ENCODE measurements at places on chromosomes 16 and 17. TPM values are rescaled to one million over a fixed set of nuclear protein-coding genes. Genes with fewer than 3 reads are reported as not detected.

Gene OTOP2
- polyA plus RNA-seq, result 0.08 TPM

Gene TEKT1
- not detected for polyA plus RNA-seq

Gene BPTF
- polyA plus RNA-seq, result 94.0 TPM

DNA sequence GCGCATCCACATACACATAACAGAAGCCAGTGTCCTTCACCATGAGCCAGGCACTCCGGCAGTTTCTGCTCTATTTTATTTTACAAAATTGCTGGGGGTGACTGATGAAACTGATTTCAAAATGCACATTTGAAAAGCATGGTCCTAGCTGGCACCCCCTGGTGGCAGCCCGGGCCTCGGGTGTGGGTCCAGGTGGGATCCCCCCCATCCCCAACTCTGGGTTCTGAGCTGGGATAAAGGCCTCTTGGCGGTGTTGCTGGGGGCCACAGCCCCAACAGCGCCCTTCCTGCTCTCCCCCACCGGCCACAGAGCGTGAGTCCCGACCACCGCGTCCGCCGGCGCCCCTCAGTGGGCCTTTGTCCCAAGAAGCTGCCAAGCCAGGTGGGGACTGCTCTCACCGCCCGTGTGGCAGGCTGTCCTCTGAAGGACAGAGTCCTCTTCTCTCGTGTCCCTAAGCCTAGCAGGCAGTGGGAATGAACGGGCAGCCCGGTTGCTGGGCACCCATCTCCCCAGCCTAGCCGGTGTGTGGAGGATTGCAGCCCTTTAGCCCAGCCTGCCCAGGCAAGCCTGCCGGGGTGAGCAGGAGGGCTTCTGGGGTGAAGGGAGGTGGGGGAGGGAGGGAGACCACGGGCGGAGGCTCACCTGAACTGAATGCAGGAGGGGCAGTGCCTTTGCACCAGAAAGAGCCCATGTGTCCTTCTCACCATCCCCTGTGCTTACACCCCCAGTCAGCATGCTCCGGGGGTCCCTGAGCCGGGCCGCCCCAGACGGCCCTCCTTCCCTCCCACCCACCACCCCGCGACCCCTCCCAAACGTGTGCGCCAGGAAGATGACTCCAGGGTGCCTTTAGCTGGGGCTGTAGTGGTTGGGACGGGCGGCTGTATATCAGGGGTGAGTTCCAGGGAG is 898 bp downstream of the SNAI3 start:
- no peak for DNase-seq

GRCh38 chr16:20879175-20880040 is 20.8 kb downstream of the DCUN1D3 start:
- no peak for DNase-seq

- DNase-seq, result no peak
These were observed 311.5 kb upstream of the KCNJ16 start for GRCh38 chr17:69763503-69763902.

- DNase-seq, result no peak
These were observed 44.1 kb upstream of the ACSF3 start for GRCh38 chr16:89049484-89050118.

- DNase-seq, result no peak
These were observed 149.0 kb upstream of the FAM20A start for GRCh38 chr17:68750208-68750562.

- DNase-seq, result peak; percentile 39
These were observed 21.4 kb downstream of the QPRT start for GRCh38 chr16:29700253-29700987.

- no peak for DNase-seq
These were observed 44.3 kb downstream of the ABCA8 start for GRCh38 chr17:68910789-68911431.

DNA sequence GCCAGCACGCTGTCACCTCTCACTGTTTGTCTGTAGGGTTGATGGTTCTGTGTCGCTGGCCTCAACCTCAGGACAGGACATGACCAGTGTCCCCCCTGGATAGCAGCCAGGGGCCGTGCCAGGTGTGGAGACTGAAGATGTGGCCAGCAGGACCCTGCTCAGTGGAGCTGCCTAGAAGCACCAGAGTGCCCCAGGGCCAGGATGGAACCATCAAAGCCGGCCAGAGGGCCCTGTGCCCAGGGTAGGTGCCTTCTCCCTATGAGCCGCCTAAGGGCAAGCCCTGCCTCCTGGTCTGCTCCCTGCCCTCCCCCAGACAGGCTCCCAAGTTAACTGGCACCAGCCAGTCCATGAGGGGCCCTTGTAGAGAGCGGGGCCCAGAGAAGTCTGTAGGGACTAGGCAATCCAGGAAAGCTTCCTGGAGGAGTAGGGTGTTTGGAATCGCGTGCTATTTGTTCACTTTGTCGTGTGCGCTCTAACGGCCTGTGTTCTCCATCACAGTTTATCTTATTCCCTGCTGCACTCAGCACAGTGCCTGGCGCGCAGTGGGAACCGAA is 546 bp upstream of the NDUFB10 start:
- DNase-seq, result no peak

- no peak for DNase-seq
These were observed 17.8 kb downstream of the CDH16 start for GRCh38 chr16:66900721-66901441.

DNA sequence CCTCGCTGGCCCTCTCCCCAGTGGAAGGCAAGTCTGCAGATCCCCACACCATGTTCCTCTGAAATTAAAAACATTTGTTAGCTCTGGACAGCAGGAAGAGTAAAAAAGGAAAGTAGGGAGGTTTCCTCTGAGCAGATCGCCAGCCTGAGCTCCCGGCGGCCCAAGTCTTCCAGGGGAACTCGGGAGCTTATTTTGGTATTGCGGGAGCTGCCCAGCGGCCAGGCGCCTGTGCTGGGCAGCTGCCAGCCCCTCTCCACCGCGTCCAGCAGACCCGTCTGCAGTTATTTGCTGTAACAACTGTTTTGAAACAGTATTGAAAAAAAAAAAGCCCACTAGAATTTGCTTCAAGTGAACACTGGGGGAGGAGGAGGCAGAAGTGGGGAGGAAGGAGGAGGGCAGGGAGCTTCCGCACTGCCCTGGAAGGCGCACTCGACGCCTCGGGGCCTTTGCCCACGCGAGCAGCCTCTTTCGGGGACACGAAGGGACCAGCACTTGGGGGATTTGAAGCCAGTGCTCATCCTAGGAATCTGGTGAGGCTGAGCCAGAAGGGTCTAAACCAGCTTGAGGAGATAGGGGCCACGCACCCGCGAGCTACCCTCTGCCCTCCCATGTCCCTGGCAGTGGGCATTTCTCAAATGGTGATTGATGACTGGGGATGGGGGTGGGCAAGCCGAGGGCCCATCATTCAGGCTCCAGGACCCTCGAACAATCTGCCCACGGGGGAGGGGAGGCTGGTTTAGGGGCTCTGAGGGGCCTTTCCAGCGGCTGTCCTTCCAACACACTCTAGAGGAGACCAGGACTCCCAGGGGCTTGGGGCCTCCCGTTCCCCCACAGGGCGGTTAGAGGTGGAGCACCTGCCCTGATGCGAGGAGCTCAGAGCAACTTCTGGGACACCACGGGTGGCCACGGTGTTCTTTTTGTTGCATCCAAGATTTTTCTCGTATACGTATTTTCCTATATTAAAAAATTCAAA is 3.0 kb upstream of the BAHCC1 start:
- DNase-seq, result no peak

DNA sequence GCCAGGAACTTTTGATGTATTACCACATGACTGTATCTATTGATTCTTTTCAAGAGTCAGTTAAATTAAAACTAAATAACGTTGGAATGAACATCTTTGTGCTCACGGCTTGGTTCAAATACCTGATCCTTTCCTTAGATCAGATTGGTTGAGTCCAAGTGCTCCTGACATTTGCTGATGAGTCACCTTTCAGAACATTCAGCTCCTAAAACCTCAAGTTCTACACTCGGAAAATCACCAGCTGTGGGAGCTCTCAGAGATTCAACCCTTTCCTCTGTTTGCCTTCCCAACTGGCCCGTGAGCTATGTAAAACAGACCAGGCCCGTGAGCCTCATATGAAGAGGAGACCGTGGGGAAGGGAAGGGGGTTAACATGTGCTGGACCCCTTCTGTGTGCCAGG is 68.1 kb downstream of the RTN4RL1 start:
- DNase-seq, result no peak

DNA sequence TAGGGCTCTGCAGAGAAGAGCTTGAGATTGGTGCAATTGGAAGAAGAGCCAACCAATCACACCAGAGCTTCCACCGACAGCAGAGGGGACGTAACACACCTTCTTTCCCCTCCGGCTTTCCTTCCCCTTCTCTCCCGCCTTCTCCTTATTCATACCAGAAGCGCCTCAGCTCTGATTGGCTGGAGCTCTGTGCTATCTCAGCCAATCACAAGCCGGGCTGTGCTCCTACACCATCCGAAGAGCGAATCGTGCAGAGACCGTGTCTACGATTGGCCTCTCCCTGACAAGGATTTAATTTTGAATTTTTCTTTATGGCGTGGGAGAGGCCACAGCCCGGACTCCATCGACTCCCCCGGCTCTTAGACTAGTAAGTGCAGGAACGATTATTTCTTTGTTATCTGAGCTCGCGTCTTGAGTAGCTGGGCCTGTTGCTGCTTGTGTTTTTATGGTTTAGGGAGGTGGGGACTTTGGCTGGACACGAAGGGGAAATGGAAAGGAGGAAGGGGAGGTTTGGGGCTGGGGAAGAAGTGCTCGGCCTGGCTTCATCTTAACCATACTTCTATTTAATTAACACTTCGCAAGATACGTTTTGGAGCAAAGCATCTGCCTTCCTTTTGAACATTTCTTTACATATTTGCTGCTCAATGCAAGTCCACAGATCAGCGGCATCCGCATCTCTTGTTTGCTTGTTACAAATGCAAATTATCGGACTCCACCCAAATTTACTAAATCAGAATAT is at the start of gene PRR11:
Gene PRR11 (plus strand): TSS at position 308 of the 739 bp plus-strand sequence. CDS start 14,007 bp downstream, outside the sequence.
- no peak for DNase-seq

DNA sequence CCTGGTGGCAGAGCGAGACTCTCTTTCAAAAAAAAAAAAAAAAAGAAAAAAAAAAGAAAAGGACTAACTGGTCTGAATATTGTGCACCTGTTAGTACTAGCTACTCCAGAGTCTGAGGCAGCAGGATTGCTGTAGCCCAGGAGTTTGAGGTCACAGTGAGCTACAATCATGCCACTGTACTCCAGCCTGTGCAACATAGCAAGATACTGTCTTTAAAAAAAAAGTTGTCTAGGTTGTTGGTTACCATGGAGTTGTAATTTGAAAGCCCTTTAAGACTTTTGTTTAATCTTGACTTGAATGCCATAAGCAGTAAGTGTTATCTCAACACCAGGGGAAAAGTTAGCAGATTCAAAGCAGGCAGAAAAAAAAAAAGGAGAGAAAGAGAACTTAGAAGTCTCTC is 10.9 kb upstream of the C16orf54 start:
- no peak for DNase-seq

- no peak for DNase-seq
These were observed 327.3 kb upstream of the CDH8 start for GRCh38 chr16:62363501-62363900.

- no peak for DNase-seq
These were observed at the start of gene HS3ST4 for GRCh38 chr16:25691519-25692091. Gene HS3ST4 (plus strand): TSS chr16:25691959.
